GM04504 (cell line): ENCODE measurements at places on chromosomes 1 and 21.

DNA sequence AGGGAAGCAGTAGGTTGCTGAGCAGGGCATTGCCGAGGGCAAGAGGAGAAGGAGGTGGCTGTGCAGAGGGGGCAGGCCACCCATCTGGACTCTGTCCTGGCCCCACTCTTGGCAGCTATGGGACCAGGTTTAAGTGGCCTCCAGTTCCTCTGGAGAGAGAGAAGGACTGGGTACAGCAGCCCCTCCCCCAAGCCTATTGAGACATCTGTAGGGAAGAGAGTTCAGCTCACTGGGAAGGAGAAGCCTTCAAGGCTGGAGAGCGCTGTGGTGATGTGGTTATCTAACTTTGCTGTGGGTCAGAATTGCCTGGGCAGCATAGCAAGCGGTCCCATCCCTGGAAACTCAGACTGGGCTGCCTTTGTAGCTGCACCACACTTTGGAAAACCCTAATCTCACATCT lies 93.9 kb downstream of the KCNJ15 start:
- no peak for DNase-seq

DNA sequence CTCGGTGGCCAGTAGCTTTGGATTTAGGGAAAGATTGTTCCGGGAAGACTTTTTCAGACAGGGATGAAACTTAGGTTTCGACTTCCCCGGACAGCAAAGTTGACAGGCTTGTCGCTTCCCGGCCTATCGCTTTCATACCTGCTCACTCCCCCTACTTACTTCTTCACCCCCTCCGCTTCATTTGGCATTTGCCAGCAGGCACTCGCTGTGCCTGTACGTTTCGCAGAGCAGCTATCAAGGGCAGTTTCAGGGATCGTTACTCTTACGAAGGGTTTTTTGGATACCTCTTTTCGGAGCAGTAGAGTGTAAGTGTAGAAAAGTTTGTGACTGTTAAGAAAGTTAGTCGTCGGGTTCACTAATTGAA lies 393 bp downstream of the BLZF1 start:
- DNase-seq = no peak

DNA sequence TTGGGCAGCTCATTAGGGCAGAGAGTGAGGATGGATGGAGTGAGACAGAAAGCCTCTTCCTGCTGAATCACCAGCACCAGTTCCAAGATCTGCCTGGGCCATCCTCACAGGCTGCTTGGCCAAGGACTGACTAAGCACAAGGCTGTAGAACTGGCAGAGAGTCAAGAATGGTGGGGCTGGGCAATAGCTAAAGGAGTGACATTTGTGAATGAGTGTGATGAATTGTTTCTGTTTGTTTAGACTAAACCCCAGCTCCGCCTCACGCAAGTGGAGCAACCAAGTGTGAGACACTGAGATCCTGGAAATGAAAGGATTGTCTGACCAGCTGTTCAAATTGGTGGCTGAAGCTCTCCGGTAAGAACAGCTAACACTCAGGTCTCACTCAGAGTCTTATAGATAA lies 38.6 kb downstream of the BRINP2 start:
- DNase-seq = peak; percentile 100

DNA sequence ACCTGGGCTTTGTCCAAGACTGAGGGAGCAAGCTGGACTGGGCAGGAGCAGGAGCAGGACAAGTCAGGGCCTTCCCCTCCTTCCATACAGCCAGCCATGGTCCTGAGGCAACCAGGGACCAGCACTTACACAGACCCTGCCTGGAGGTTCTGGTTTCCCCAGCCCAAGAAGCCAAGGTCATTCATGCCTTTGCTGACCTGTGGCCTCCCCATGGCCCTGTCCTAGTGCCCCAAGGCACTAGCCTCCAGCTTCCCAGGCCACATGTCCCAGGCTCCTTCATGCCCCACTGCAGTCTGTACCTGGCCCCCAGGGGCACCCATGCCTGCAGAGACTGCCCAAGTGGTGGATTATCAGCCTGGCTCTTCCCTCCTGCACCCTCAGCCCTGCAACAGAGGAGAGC lies 243.9 kb downstream of the TOMM20 start:
- DNase-seq = no peak
